Activated naive CD8-positive, alpha-beta T cell treated with anti-CD3 and anti-CD28 coated beads for 36 hours (primary cell): ENCODE measurements at places on chromosomes 7 and 10. TPM values are rescaled to one million over a fixed set of nuclear protein-coding genes. Genes with fewer than 3 reads are reported as not detected.

- no peak for DNase-seq
- no peaks in the 10 kb centered on the region for H3K27me3 ChIP-seq
- H3K4me3 ChIP-seq = no peak overlapping the region
- peaks cover 4% of the 10 kb centered on the region for H3K4me1 ChIP-seq
- H3K27ac ChIP-seq = no peak overlapping the region
- no peaks in the 10 kb centered on the region for H3K36me3 ChIP-seq
These were observed 57.8 kb downstream of the ZRANB1 start for GRCh38 chr10:124999433-125000365.

DNA sequence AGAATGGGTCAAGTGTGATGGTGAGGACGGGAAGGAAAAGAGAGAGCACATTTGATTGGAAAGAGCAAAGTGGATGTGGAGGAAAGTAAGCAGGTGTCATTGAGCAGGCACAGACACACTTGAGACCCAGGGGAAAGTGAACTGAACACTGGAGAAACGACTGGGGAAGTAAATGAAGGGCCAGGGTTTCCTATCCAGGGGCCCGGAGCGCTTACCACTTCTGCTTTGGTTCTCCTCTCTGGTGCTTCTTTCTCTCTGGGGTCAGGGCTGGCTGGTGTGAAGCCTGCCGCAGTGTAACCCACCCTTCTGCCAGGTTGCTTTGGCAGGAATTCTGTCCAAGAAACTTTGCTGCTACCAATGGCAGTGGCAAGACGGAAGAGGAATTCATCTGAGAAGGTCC, 219.3 kb downstream of the SKAP2 start:
- no peaks in the 10 kb centered on the region for H3K36me3 ChIP-seq
- H3K4me1 ChIP-seq = no peaks in the 10 kb centered on the region
- no peaks in the 10 kb centered on the region for H3K27me3 ChIP-seq
- no peak for DNase-seq

- no peaks in the 10 kb centered on the region for H3K4me1 ChIP-seq
- H3K27me3 ChIP-seq = peaks cover 10% of the 10 kb centered on the region
- DNase-seq = no peak
- H3K4me3 ChIP-seq = no peak overlapping the region
These were observed 181.7 kb downstream of the LRMDA start for GRCh38 chr10:75612904-75613684.

Gene OR6V1
- total RNA-seq = not detected

- no peaks in the 10 kb centered on the region for H3K4me1 ChIP-seq
- no peak overlapping the region for H3K4me3 ChIP-seq
- H3K36me3 ChIP-seq = no peaks in the 10 kb centered on the region
- no peak overlapping the region for H3K27ac ChIP-seq
- no peaks in the 10 kb centered on the region for H3K27me3 ChIP-seq
These were observed 56.9 kb downstream of the DPYSL4 start for GRCh38 chr10:132243626-132244025.

Gene GFRA1
- not detected for total RNA-seq

Gene PLXDC2
- not detected for total RNA-seq

DNA sequence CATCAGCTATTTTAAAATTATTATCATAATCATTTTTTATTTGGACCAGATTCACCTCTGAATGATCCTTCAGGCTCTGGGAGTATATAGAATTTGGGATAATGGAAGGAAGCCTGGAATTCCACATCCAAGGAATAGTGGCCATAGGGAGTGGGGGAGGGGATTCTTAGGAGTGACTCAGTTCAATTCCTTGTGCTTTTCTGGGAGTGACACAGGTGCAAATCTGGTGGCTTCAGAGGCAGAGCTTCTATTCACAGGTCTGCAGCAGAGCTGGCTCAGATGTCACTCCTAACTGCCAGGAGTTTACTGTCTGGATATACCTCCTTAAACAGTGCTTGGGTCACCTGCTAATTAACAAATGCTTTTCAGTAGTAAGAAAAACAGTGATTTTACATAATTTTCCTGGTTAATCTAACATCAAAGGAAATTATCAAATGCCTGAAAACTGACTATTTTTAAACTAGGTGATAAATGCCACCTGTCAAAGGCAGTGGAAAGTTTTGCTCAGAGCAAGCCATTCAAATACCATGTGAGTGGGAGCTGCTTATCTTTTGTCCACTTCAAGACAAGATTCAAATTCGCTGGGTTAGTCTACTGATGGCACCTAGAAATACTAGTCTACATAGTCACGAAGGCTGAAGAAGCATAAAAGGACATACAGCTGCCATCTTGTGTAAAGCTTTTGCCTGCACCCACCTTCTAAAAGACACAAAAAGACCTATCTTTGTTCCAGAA, 106.7 kb upstream of the LAMB4 start:
- H3K27me3 ChIP-seq = no peaks in the 10 kb centered on the region
- H3K36me3 ChIP-seq = peaks cover 3% of the 10 kb centered on the region
- no peak for DNase-seq
- no peak overlapping the region for H3K27ac ChIP-seq
- H3K4me3 ChIP-seq = no peak overlapping the region

DNA sequence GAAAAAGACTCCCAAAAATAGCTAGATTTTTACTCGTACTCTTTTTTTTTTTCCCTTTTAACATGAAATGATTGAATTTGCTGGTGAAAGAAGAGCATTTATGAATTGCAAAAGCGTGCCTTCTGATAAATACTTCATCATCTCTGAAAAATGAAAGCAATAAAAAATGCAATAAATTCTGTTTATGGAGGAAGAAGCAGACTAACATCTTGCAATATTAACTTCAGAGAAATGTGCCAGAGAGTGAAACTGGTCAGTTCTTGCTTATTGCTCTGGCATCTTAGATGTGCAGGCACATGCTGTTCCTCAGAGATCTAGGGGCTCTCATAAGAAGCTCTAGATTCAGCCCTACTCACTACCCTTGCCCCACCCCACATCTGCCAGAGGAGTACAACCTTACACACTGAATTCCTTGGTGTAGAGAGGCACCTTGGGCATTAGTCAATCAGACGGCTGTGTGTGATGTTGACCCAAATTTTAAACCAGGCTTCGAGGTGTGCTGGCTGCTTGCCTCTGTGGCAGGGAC, 891.1 kb upstream of the GHITM start:
- no peak overlapping the region for H3K27ac ChIP-seq
- H3K4me1 ChIP-seq = no peaks in the 10 kb centered on the region
- no peak for DNase-seq

GRCh38 chr10:91352760-91353159, 57.4 kb upstream of the HECTD2 start:
- H3K27ac ChIP-seq = no peak overlapping the region
- H3K36me3 ChIP-seq = no peaks in the 10 kb centered on the region
- H3K27me3 ChIP-seq = peaks cover 3% of the 10 kb centered on the region
- no peak for DNase-seq
- no peaks in the 10 kb centered on the region for H3K4me1 ChIP-seq

Gene SH3PXD2A
- total RNA-seq = 10.9 TPM

DNA sequence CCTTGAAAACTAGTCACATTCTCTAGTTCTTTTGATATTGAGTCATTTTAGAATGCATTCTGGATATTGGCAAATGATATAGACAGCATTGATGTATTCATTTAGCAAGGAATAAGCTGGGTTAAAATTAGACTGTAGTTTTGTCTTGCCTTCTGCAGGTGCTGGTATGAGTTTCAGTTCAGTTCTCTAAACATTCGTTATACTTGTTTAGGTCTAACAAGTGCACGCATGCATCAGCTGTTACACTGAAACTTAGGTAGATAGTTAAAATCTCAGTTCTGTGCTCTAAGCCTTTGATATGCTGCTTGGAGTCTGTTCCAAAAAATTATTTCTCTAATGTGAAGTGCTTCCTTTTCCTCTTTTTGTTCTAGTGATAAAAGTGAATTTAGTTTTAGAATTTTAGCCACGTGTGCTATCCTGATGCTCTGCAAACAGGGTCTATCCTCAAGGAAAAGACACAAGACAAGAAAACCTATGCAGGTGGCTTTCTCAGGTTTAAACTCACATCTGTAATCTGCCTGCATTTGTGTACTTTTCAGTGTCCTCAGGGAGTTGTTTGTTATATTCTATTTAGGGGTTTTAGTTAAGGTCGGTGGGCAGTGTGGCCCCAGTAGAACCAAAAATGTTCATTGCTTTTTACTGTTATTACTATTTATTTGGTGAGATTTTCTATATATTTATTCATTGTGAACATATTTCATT, 409.0 kb downstream of the CDC14C start:
- no peak overlapping the region for H3K27ac ChIP-seq
- DNase-seq = no peak
- no peak overlapping the region for H3K4me3 ChIP-seq
- H3K36me3 ChIP-seq = no peaks in the 10 kb centered on the region
- no peaks in the 10 kb centered on the region for H3K4me1 ChIP-seq

Gene PPA1
- 397 TPM for total RNA-seq

Gene CHAT
- total RNA-seq = not detected

GRCh38 chr10:42960991-42961795, 115.7 kb upstream of the RET start:
- no peaks in the 10 kb centered on the region for H3K4me1 ChIP-seq
- no peak for DNase-seq
- peaks cover 5% of the 10 kb centered on the region for H3K27me3 ChIP-seq
- no peak overlapping the region for H3K27ac ChIP-seq
